ENCODE measurements at places on chromosomes 7 and 10.
A peak's percentile ranks its signal among the peaks of the same experiment; 100 is the strongest.

DNA sequence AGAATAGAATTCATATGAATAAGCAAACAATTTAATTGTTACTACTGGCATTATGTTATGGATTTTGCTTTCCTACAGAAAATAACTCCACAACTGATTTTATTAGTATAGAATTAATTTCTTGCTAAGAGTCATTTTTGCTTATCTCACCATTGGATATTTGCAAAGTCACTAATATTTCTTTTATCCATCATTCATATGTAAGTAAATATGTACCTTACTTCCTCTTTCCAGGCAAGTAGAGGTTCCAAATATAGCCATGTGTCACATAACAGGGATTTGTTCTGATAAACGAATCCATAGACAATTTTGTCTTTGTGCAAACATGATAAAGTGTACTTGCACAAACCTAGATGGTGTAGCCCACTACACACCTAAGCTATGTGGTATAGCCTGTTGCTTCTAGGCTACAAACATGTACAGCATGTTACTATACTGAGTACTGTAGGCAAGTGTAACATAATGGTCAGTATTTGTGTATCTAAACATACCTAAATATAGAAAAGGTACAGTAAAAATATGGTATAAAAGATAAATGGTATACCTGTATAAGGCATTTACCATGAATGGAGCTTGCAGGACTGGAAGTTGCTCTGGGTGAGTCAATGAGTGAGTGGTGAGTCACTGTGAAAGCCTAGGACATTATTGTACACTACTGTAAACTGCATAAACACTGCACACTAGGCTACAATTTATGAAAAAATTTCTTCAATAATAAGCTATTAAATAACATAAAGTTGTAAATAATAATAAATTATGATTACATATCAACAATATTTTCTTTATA, 18.3 kb downstream of the KLLN start:
- DNase-seq: no peak

DNA sequence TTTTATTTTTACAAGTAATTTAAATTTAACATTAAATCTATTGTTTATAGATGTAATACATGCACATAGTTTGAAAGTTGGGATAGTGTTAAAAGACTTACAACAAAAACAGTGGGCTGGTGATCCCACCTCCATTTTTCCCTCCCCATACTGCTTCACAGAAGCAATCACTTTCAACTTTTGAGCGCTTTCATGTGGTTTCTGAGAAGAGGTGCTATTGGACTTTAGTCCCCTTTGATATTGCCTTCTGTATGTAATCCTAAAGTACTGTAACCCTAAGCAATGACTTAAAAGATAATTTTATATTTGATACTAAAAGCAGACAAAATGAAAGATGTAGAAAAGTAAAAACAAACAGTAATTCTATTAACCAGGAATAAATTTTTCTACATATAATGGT, 88.1 kb upstream of the FAM171A1 start:
- DNase-seq: no peak

GRCh38 chr7:1170741-1171501, 10.9 kb upstream of the ZFAND2A start:
- no peak for DNase-seq

GRCh38 chr7:124379296-124379695, 346.4 kb upstream of the TMEM229A start:
- DNase-seq: no peak

GRCh38 chr10:11684717-11685645, 57.2 kb upstream of the ECHDC3 start:
- DNase-seq: peak; percentile 25

GRCh38 chr7:151384776-151385625, 24.8 kb downstream of the WDR86 start:
- no peak for DNase-seq

DNA sequence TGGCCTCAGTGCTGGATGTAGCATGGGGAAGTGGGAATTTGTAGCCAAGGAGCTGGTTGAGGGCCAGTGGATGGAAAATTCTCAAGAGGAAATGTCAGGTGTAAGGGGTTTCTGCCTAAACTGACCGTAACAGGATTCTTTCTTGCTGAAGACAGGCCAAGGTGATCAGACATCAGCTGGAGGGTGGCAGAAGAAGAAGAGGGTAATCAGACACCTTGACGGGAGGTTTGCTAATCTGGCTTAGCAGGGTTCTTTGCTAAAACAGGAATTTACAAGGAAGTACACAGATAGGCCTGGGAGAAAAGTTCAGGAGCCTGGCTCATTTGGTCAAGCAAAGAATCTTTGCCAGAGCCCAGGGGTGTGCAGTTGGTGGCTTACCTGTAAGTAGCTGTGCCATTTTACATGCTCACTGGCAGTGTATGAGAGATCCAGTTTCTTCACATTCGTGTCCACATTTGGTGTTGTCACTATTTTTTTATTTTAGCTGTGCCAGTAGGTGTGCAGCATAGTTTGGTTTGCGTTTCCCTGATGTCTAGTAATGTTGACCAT, 73.7 kb downstream of the BMPR1A start:
- DNase-seq: no peak

DNA sequence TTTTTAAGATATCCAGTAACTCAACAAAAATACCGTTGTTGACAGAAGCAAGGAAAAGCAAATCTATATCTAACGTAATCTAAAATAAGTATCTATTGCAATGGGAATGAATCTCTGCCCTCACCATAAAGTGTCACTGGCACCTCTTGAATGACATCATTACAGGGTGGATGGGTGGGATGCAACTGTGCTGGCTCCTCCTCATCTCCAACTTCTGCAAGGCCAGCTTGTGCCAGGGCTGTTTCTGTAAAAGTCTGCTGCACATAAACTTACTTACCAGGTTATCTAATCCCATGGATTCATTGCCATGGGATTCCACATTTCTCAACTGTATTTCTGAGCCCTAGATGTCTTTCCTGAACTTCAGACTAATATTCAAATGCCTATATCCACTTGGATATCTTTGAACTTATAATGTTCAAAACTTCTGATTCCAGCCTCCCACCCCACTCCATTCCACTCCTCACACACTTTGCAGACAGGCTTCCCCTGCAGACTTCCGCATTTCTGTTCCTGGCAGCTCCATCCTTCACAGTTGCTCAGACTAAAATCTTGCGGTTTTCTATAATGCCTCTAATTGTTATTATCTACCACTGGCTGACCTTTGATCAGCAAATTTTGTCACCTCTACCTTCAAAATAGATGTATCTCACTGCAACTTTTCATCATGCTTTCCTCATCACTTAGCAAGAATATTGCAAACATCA, 10.7 kb downstream of the FGL2 start:
- no peak for DNase-seq

DNA sequence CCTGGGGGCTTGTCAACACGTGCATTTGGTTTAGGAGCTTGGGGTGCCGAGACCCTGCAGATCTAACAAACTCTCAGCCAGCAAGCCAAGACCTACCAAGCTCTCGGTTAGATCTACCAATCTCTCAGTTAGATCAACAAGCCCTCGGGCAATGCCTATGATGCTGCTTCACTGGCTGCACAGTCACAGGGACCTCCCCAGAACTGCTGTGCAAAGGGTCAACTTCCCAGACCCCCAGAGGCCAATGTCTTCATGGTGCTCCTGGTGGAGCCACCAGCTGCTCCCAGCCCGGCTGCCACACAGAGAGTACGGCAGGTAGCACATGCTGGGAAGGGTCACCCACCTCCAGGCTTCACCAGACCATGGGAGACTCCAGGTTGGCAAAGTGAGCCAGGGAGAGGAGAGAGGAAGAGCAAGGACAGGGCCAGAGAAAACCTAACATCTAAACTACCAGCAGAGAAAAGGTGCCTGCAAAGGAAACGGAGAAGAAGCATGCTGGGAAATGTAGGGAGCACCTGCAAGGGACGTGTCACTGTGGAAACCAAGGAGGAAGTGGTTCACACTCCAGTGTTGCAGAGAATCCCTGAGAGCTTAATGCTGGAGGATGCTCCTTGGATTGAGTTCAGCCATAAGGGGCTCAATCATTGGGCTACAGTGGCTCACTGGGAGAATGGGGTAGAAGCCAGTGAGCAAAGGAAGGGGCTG, 51.5 kb upstream of the GDF10 start:
- DNase-seq: no peak

DNA sequence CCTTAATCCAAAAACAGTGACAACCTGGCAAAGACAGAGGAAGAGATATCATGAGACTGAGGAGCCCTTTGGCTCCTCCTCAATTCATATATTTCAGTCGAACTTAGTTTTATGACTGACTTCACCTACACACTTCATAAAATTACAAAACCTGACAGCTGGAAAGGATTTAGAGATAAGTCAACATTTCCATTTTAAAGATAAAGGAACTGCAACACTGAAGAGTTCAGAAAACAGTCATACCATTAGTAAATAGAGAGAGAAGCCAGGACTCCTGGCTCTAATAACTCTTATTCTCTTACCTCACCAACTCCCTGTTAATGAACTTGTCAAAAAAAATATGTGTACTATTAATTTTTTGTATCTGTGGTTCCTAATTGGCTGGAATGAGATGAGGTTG, 141.0 kb upstream of the COL1A2 start:
- no peak for DNase-seq

GRCh38 chr7:3154881-3155494, 111.3 kb upstream of the CARD11 start:
- DNase-seq: no peak

DNA sequence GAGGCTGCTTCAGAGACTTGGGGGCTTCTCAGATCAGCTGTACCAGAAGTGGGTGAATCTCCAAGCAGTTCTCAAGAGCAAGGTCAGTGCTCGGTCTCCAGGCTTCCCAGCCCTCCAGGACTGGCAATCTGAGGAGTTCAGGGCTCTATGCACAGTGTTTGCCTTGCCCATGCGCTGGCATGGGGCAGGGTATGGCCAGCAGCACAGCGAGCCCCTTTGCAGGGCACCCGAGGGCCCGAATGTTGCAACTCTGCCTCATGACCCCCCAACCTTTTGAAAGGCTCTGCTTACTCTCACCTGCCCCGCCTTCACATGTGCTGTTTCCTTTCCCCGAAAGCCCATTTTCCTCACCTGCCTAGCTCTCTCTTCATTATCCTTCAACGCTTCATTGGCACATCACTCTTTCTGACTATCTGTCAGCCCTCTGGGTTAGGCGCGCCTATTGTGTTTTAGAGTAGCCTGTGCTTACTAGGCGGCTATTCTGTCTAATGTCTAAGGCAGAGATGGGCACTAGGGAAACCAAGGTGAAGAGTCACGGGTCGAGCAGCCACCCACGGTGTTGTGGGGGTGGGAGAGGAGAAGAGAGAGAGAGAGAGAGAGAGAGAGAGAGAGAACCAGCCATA, 83.6 kb downstream of the WDFY4 start:
- DNase-seq: no peak

DNA sequence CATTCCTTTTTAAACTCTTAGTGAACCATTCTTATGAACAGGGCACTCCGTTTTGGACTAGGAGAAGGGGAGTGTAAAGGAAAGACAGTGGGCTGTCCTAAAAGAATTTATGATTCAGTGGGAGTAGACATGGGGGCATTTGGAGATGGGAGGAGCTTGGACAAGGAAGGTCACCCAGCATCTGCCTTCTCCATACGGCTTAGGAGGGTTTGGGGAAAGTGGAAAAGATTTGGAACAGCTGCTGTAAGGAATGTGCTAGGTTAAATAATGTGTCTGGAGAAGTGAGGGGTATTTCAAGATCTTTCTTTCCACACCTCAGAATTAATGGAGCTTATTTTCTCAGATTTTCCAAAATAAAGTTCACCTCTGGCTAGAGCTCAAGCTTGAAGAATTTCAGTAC, 24.0 kb downstream of the SLC35G1 start:
- no peak for DNase-seq

GRCh38 chr10:113441220-113441619, 111.6 kb upstream of the HABP2 start:
- DNase-seq: no peak

- DNase-seq: no peak
These were observed 93.1 kb upstream of the TEX47 start for GRCh38 chr7:88888684-88889083.

GRCh38 chr10:21475393-21475792, 50.1 kb downstream of the SKIDA1 start:
- DNase-seq: no peak

GRCh38 chr10:51325649-51326048, 251.4 kb downstream of the PRKG1 start:
- no peak for DNase-seq

GRCh38 chr7:137354396-137354795, 10.9 kb upstream of the PTN start:
- DNase-seq: no peak

DNA sequence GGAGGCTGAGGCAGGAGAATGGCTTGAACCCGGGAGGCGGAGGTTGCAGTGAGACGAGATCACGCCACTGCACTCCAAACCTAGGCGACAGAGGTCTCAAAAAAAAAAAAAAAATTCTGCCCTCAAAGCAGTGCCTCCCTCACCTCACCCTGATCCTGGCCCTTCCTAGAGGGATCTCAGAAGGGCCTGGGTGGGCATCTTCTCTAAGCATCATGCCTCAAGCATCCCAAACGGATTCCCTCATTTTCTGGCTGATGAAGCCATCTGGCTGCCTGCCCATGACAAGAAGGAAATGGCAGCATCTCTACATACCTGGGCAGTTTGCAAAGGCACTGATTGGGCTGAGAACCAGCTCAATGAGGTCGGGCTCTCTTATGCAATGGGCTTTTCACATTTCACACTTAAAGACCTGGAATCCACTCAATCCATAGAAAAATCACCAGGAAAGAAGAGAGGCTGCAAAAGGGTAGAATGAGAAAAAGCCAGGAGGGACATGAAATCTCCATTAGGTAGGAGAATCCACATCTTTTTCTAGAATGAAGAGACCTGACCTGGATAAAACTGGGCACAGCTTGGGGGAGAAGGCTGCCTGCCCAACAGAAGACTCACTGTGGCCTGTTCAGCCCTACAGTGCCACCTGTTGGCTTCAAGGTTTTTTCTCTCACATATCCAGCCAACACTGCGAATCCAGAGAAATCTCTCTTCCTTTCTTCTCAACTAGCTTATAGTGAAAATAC, 48.1 kb downstream of the PDLIM1 start:
- no peak for DNase-seq

GRCh38 chr7:79063019-79063698, 390.3 kb downstream of the MAGI2 start:
- no peak for DNase-seq

GRCh38 chr7:80287400-80288174, 153.0 kb downstream of the GNAI1 start:
- no peak for DNase-seq

GRCh38 chr7:157903710-157904109, 566.9 kb downstream of the DNAJB6 start:
- no peak for DNase-seq

DNA sequence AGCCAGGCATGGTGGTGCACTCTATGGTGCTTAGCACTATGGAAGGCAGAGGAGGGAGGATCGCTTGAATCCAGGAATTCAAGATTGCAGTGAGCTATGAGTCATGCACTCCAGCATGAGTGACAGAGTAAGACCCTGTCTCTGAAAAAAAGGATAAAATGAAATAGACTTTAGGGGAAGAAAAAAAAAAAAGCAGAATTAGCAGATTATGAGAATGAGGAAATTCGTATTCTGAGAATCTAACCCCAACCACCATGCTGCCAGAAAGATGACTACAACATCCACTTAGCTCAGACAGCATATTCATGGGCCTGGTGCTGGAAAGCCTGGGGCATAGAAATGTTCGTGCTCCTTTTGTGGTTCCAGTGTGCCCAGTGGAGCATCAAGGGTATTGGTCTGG, 63.3 kb downstream of the TMEM26 start:
- DNase-seq: no peak

GRCh38 chr10:68288717-68289116, 43.1 kb upstream of the HNRNPH3 start:
- no peak for DNase-seq

GRCh38 chr7:51666751-51667150, 350.1 kb upstream of the COBL start:
- DNase-seq: no peak

- DNase-seq: no peak
These were observed 167.3 kb downstream of the TNS3 start for GRCh38 chr7:47414342-47415317.

GRCh38 chr7:142298627-142299026, 40.8 kb upstream of the PRSS58 start:
- no peak for DNase-seq
